NCI-H345 (cell line): ENCODE measurements at places on chromosomes 16 and 17.

DNA sequence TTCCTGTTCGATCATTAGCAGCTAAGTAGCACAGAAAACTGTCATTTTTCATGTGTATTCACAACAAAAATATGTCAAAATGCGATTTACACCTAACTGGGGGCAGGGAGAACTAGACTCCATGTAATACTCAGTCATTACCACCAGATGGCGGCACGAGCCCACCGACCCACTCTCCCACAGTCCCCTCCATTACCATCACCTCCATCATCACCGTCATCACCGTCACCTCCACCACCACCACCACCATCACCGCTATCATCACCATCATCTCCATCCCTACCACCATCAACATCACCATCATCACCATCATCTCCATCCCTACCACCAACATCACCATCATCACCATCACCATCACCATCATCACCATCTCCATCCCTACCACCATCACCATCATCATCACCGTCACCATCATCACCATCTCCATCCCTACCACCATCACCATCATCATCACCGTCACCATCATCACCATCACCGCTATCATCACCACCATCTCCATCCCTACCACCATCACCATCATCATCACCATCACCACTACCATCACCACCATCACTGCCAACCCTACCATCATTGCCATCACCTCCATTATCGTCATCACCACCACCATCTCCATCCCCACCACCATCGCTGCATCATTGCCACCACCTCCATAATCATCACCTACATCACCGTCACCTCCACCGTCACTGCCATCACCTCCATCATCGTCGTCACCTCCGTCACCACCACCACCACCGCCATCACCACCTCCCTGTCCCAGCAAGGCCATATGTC is 14.4 kb downstream of the NDUFAF8 start:
- DNase-seq = peak; percentile 31

- no peak for DNase-seq
Observed at GRCh38 chr17:9115214-9116191, 94.2 kb downstream of the NTN1 start.

DNA sequence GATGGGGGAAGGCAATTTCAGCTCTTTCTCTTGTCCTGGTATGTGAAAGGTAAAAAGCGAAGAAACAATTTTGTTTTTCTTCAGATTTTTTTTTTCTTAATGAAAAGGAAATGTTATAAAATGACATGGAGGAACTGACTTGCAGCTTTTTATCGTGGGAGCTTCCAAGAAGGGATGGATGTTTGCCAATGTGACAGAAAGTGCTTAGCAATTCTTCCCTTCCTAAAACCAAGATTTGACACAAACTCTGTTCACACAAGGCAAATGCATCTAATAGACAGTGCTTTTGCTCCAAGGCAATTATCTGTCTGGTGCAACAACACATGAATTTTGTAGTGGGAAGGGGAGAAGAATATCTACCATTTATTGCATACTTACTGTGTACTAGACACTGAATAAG is 988.5 kb downstream of the CDH11 start:
- DNase-seq = no peak

- peak; percentile 90 for DNase-seq
Observed at GRCh38 chr16:84841787-84842300, 22.1 kb downstream of the CRISPLD2 start.

DNA sequence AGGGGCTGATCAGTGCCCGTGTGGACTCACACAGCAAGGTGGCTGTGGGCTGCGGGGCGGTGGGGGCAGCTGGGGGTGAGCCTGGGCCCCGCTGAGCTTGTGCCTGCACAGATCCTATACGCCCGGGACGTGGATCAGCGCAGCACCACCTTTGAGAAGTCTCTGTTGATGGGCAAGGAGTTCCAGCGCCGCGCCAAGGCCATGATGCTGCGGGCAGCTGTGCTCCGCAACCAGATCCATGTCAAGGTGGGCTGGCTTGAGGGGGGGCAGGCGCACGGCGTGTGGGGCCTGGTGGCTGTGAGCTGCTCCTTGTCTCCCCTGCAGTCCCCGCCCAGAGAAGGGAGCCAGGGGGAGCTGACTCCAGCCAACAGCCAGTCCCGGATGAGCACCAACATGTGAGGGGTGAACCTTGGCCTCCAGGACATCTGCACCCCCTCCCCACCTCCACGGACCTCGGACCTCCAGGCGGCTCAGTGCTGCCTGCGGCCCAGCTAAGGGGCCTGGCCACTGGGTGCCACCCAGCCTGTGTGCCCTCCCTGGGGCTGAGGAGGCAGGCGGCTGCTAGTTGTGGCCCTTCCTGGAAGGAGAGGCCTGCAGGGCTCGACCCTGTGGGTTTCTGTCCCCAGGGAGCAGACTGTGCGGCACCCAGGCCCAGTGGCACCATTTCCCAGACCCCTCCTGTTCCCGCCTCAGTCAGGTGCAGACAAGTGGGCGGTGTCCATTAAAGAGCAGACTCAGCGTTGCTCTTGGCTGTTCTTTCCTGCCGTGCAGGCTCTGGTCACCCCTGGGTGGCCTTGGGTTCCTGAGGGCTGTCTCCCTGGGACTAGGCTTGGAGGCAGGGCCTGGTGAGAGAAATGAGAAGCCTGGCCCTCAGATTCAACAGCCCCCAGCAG is 5.3 kb downstream of the GPS1 start:
- DNase-seq = no peak

DNA sequence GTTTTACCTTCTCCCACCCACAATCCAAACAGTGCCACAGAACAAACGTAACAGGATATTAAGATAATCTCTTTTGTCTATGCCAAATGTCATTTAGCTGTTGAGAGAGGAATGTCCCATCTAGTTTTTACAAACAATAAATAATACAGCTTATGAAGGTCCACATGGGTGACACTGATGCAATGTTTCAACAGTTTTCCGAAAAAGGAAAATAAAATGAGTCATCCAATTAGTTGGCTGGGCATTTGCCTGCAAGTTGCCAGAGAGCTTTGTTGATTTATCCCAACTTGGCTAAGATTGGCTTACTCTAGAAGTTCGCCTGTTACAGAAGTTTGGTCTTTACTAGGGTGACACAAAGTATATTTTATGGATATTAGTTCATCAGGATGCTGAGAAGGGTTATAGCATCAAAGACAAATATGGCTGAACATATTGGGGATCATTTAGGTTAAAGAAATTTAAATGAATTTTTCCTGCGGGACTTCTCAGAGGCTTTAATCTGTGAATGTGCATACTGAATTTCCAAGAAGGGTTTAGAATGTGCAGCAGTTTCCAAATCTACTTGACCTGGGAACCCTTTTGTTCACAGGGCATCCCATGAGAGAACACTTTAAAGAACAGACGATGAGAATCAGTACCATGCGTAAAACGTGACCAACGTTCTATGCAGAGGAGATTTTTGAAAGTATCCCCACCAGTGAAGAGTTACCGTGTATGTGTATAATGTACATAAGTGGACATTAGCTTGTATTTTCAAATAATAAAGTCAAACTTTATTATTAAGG is 73.1 kb downstream of the CDH13 start:
- DNase-seq = no peak

GRCh38 chr16:23428351-23428750 is 24.6 kb downstream of the COG7 start:
- DNase-seq = no peak

GRCh38 chr16:6495486-6496210 is 837.0 kb upstream of the RBFOX1 start:
- DNase-seq = no peak

DNA sequence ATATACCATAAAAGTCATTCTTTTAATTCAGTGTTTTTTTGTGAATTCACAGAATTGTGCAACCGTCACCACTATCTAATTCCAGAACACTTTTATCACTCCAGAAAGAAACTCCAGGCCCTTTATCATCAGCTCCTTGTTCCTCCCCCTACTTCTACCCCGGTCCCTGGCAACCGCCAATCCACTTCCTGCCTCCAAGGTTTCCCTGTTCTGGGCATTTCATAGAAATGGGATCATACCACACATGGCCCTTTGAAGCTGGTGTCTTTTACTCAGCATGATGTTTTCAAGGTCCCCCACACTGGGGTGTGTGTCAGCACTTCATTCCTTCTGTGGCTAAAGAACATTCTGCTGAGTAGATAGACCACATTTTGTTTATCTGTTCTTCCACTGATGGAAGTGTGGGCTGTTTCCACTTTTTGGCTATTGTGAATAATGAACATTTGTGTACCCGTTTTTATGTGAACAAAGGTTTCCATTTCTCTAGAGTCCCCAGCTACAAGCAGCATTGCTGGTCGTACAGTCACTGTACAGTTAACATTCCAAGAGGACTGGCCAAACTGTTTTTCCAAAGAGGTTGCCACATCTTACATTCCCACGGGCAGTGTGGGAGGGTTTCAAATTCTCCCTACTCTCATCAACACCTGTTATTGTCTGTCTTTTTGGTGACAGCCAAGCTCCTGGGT is 75.8 kb upstream of the ZNF469 start:
- no peak for DNase-seq

GRCh38 chr16:75552951-75553350 is 3.1 kb downstream of the TMEM231 start:
- DNase-seq = no peak

GRCh38 chr16:30060836-30061554 is 4.6 kb upstream of the ALDOA start:
- no peak for DNase-seq

DNA sequence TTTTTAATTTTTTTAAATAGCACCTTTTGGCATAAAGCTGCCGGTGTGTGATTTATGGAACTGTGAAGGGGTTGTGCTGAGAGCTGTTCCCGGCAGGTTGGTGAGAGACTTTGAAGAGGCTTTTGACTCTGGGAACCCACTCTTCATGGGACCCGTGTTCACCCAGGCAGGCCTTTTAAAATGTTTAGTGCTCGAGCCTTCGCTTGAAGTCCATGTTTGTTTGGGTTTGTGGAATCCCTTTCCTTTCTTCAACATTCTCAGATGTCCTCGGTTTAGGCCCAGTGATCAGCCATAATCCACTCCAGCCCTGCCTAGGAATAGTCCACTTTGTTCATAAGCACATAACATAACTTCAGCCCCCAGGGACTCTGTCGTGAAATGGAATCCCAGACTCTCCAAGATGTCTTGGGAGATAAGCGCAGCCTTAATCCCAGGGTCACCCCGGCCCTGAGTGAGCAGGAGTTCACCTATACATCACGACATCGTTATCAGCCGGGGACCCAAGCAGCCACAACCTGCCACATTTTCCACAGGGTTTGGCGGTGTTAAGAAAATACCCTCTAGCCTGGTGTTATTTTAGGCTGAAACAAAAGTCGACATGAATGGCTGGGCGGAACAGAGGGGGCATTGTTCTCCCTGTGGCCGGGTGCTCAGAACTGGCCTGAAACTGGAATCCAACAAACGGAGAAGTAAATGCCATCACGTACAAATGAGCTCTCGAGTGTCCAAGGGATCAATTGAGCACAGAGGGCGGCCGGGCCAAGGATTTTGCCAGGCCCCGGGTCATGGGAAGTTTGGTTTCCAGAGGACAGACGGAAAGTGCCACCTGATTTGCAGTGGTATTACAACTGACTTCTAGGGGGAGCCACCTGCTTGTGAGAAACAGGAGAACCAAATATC is 145.7 kb upstream of the IRX3 start:
- DNase-seq = no peak

DNA sequence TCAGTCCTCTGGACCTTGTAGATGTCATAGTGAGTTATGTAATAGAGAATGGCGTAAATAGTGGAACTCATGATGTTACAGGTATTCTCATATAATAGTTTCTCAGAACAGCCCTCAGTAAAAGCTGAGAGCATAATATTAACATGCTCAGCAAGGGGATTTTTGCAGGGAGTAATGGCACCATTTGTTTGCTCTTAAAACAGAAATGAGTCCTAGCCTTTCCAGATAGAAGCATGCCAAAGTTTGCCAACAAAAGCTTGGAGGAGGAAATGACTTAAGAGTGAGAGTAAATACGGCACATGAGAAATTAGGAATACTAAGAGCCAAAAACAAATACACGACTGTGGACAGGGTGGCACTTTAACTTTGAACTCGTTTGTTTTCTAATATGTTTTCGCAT is 198.4 kb downstream of the ANKFN1 start:
- no peak for DNase-seq

- no peak for DNase-seq
Observed at GRCh38 chr16:55076053-55076452, 145.4 kb downstream of the IRX5 start.

DNA sequence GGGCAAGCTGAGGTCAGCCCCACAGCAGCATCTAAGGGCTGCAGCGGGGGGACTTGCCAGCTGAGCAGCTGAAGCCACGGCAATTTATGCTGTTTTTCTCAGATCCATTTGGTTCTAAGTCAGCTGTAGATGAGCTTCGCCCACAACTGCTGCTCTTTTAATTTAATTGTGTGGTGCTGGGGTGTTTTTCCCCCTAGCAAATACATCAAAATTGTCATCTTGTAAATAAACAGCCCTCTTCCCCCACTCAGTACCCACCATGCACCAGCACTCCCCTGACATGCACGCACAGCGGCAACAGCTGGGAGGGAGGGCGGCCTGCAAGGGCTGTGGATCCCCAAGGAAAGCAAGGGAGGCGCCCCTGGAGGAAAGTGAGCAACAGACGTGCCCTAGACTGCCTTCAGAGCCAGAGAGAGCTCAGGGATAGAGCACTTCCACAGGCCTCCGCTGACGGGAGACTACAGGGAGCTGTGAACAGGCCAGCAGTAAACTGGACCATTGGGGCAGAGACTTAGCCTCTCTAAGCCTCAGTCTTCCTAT is 149.5 kb downstream of the TMEM132E start:
- no peak for DNase-seq

DNA sequence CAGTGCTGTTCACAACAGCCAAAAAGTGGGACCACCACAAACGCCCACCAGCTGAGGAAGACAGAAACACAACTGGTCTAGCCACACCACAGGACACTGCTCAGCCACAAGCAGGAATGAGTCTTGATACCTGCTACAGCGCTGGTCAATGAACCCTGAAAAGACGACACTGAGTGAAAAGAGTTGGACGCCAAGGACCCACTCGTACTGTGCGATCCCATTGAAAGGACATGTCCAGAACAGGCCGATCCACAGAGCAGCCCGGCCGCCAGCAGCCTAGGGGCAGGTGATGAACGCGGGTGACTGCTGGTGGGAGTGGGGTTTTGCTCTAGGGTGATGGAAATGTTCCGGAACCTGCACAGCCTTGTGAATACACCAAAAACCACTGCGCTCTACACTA is 10.6 kb upstream of the SLC38A8 start:
- no peak for DNase-seq

DNA sequence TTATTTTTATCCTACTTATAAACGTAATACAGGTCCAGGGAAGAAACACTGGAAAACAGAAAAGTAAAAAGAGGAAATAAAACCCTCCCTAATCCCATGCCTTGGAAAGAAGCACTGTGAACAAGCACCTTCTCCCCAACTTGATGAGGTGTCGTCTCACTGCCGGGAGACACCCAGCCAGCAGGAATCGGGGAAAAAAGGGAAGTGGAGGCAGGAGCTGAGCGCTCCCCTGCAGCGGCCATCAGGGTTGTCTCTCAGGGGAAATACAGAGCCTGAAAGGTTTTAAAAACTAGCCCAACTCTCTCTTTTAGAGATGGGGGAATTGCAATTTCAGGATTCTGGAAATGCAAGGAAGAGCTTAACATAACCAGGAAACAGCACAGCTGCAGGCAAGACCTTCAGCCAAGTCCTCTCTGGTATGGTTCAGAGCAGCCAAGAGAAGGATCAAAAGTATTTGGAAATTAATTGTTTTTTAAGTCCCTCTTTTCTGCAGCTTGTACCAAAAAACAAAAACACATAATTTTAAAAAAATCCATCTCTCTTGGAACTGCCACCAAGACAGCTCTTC is 96.3 kb upstream of the RCVRN start:
- no peak for DNase-seq

GRCh38 chr16:76157629-76158028 is 119.6 kb upstream of the CNTNAP4 start:
- no peak for DNase-seq
